ENCODE measurements at places on chromosomes 16 and 17. TPM values are rescaled to one million over a fixed set of nuclear protein-coding genes. Genes with fewer than 3 reads are reported as not detected.
A peak's percentile ranks its signal among the peaks of the same experiment; 100 is the strongest.

DNA sequence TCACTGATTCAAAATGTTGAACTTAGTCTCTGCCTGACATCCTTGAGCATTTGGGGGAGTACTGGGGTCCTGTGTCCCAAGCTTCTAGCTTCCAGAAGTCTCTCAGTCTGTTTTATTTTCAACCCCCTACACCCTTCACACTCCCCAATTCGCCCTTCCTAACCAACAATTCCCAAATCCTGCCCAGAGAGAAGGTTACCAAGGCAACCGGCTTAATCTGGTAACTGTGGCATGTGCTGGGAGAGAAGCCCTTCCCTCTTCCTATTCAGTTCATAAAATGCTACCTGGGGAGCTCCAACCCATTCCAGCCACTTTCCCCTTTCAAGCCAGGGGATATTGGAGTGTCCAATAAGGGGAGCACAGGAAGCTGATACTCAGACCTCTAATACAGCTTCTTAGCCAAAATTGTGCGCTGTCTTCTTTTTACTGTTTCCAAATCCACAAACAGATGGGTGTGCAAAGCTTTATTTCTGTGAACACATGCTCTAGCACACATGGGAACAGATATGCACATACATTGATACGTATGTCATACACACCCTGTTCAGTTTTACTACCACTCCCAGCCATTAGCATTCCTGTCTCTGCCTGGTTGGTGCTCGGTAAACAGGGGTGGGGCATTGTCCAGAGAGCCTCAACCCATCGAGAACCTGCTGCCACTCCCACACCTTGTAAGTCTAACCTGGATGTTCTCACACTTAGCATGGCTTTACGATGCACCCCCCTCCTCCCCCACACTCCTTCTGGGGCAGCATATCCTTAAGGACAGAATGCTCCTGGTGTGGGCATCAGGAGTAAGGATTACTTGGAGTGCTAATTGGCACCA, 1.1 kb upstream of the RAPGEFL1 start:
- DNase-seq, result no peak

DNA sequence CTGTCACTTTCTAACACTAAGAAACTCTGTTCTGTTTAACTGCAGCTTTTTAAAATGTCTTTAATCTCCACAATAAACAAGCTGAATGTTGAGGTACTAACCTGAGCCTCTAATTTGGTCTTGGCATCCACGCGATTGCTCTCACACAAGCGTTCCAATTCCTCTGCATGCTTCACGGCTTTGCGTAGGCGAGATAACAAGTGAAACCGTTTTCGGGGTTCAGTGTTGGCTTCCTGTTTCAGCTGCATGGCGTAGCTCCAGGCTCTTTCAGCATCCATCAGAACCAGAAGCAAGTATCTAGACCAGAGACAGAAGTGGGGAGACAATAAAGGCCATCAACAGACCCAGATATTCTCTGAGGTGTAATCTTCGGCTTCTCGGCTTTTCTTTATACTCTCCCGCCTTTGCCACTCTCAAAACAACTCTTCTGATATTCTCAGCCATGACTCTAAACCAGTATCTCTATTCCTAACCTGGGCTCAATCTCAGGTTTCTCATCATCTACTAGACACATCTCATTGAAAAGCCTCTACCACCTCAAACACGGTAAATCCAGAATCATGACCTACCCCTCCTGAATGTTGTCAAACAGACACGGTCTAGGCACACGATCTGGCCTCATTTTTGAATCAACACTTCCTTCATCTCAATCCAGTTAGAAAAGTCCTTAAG, 8.3 kb downstream of the SRP68 start:
- no peak for DNase-seq

DNA sequence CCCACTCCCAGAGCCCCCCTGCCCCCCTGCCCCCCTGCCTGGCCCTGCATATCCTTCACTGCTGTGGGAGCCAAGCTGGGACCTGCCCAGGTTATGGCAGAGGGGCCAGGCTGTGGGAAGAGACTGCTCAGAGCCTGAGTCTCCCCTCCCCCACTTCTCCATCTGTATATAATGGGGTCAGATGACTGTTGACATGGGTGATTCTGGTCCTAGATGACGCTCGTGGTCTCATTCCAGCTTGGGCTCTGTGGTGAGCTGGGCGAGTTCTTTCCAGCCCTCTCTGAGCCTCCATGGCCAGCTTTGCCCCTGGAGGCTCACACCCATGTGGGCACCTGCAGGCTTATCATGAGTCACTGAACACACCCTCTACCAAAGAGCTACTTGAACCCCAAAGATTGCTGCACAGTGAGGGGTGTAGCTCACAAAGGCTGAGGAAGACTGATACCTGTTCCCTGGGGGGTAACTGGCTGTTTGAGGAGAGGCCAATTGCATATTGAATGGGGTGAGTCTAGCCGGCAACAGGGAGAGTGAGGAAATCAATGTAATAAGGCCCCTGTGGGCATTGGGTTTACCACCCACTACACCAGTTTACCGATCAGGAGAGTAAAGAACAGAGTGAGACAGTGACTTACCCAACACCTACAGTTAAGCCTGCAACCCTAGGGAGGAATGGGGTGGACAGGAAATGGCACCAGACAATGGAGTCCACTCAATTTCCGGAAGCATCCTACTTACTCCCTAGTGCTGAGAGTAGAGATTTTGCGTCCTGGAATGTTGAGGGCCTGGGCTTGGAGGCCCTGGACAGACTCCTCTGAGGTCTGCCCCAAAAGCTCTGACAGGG, 4.2 kb upstream of the SREBF1 start:
- peak; percentile 52 for DNase-seq

GRCh38 chr17:49582789-49583188, 7.1 kb downstream of the NXPH3 start:
- DNase-seq, result peak; percentile 71

DNA sequence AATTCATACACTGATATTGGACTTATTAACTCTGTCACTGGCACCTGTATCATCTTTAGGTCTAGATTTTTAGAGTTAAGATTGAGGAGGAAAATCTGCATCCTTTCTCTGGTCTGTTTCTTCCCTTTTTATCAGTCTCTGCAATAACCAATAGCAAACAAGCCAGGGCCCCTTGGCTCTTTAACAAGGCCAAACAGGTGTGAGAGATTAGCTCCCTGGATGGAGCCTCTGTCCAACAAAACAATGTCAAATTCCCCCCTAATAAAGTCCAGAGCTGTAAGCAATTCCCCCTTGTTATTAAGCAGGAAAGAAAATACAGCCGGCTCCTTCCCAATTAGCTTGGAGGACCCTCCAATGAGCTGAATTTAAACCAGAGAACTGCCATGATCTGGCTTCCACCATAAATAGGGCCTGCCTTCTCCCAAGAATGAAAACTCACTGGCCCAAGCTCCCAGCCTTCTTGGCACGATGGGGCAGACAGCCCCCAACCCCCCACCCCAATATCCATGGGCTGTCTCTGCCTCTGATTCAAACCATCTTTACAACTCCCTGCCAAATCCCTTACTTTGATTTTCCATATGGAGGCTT, 56.1 kb upstream of the SOX9 start:
- DNase-seq, result no peak

- DNase-seq, result no peak
Observed at GRCh38 chr16:49399594-49400364, 26.2 kb downstream of the C16orf78 start.

DNA sequence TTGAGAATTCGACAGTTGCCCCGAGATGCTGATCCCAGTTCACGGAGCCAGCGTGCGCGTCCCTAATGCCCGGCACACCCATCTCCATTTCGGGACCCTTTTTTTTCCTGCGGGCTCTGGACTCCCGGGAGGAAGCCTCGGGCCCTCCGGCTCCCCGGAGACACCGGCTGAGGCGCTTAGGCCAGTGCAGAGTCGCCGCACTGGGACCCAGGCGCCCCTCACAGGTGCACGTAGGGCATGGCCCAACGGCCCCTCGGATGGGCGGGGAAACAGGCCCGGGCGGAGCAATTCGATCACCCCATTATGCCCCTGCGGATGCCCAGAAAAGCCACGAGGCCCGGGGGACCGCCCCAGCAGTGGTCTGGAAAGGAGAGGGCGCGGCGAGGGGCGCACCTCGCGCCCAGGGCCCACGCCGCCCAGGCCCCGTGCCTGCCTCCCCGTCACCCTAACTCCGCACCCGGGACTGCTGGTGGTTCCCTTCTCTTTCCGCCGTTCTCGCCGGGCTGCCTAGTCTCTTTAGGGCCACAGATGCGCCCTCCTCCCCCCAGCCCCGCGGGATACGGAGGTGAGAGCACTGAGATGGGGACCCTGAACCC, 18.5 kb upstream of the ZFHX3 start:
- DNase-seq, result no peak

GRCh38 chr17:17924857-17925250, 47.3 kb downstream of the TOM1L2 start:
- DNase-seq, result no peak

DNA sequence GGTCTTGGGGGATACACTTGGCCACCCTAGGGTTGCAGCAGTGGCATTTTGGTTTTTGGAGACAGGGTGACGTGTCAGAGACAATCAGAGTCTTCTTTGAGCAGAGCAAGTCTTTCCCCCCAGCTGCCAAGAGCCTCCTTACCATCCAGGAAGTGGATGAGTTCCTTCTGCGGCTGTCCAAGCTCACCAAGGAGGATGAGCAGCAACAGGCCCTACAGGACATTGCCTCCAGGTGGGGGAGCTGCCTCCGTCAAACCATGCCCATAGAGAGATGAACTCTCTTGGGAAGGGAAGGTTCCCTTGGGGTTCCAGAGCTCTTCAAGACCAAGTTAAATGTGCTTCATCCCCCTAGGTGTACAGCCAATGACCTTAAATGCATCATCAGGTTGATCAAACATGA, 11.3 kb downstream of the LIG3 start:
- DNase-seq, result no peak

- no peak for DNase-seq
Observed at GRCh38 chr17:67107811-67108775, 63.7 kb downstream of the CACNG1 start.

DNA sequence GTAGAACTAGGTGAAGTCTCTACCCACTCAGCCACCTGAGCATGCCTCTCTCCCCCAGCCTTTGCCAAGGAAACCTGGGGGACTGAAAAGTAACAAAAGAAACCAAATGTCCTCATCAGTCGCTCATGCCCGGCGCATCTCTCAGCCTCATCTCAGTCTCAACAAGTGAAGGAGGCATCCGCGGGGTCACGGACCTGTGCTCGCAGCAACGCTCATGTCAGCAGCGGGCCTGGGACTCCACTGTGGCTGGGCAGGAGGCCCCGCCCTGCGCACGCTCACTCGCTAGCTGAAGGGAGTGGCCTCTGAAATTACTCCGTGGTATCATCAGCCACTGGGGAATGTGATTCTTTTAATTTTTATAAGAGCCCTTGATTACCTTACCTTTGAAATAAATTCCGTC, 31.3 kb downstream of the MAP1LC3B start:
- DNase-seq, result no peak

DNA sequence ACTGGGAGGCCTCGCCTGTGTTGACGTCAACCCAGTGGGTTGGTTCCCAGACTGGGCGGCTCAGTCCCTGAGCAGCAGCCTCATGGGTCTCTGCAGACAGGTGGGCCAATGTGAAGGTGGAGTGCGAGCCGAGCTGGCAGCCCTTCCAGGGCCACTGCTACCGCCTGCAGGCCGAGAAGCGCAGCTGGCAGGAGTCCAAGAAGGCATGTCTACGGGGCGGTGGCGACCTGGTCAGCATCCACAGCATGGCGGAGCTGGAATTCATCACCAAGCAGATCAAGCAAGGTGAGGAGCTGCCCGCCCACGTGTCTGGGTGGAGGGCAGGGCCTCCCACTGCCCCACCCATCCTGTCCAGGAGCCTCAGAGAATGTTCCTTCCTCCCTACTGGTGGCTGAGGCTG, 44.1 kb downstream of the MRC2 start:
- DNase-seq, result no peak

DNA sequence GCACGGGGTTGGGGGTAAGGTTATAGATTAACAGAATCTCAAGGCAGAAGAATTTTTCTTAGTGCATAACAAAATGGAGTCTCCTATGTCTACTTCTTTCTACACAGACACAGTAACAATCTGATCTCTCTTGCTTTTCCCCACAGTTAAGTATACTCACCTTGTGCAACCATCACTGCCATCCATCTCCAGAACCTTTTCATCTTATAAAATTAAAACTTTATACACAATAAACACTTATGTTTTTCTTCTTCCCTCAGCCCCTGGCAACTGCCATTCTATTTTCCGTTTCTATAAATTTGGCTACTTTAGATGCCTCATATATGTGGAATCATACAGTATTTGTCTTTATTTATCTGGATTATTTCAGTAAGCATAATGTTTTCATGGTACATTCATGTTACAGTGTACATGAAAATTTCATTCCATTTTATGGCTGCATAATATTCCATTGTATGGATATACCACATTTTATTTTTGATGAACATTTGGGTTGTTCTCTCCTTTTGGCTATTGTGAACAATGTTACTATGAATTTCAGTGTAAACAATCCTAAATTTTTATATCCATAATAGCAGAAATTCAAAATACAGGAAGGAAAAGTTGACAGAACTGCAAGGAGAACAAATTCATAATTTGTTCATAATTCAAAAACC, 25.7 kb upstream of the FA2H start:
- DNase-seq, result no peak

DNA sequence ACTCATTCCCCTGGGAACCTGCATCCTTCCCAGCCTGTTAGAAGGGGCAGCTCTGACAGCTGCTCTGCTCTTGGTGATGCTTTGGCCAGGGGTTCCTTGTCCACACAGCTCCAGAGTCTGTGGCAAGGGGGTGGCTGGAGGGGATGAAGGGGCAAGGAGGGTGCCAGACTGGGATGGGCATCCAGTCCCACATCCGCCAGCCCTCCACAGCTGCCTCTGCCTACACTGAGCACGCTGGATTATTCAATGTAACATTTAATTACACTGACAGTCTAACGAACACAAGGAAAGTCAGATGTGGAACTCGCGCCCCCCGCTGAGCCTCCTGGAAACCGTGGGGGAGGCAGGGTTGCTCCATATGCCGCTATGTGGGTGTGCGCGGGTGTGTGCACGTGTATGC, 101.1 kb downstream of the C16orf78 start:
- DNase-seq, result no peak

- DNase-seq, result no peak
Observed at GRCh38 chr16:51359141-51359955, 208.3 kb upstream of the SALL1 start.

- no peak for DNase-seq
Observed at GRCh38 chr16:46745617-46746016, 2.5 kb downstream of the MYLK3 start.

- no peak for DNase-seq
Observed at GRCh38 chr16:12096828-12097522, 120.4 kb downstream of the SNX29 start.

The CACNG5 gene
- not detected for total RNA-seq

The EME1 gene
- total RNA-seq, result 15.8 TPM

The CCL16 gene
- total RNA-seq, result not detected

The ADAD2 gene
- total RNA-seq, result not detected

The GLP2R gene
- total RNA-seq, result 0.50 TPM

The NLGN2 gene
- 12.3 TPM for total RNA-seq

The KRT13 gene
- 2.8 TPM for total RNA-seq

The PROCA1 gene
- 2.0 TPM for total RNA-seq

The PHOSPHO1 gene
- not detected for total RNA-seq

The HES7 gene
- not detected for total RNA-seq

The HOXB6 gene
- total RNA-seq, result 58.7 TPM

The HBQ1 gene
- total RNA-seq, result not detected

The STARD3 gene
- 42.9 TPM for total RNA-seq
